Nucleus accumbens (tissue), 56 donors: ENCODE measurements at places on chromosomes 2 and 18.

GRCh38 chr2:175003875-175004729 lies 1.1 kb downstream of the CHN1 start:
- no peak for DNase-seq

DNA sequence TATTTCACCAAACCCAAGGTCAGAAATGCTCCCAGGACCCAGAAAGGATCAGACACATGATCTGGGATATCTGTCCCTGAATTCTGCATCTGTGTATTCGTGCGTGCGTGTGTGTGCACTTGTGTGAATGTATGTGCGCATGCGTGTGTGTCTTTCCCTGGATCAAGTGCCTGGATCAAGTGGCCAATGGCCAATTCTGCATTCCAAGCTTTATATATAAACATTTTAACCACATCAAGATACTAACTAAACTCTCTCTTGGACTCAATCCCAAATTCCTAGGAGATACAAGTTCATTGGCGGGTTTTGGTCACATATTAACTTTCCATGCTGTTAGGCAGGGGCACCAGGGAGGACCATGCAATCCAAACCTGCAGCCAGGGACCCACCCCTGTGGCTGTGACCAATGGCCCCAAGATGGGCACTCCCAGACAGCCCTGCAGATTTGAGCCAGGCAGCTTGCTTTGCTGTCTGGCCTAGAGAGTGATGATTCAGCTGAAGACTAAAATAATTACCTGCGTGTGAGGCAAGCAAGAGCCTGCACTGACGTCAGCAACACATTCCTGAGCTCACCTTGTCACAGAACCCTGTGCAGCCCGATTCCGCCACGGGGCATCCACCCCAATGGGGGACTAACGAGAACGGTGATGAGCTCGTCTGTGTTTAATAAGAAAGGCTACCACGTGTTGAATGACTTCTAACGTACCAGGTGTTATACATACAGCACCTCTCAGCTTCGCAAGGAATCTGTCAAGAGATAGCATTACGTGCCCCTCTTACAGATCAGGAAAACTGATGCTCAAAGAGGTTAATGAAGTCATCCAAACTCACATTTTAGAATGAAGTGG lies 45.3 kb upstream of the ROCK2 start:
- DNase-seq = no peak

DNA sequence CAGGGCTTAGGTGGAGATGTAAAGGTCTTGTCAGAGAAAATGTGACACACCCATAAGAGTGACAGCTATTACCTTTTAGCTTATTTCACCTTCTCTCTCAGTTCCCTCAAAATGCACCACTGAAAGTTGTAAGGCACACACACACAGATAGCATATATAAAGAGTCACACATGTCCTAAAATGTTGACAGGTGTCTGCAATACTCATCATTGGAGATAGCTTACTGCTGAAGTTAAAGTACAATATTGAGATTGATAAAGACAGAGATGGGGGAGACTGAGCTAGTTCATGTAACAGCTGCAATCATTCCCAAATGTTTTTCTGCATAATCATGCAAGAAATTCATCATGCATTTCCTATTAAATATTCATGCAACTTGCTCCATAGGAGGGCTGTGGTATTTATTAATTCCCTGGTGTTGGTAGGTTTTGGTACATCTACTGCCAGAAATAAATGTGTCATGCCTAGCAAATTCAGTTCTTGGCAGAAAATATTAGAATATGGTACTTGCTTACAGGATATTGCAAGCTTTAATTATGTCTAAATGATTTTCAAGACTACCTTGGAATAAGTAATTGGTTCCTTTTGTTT lies 118.8 kb upstream of the RBMS1 start:
- no peak for DNase-seq

DNA sequence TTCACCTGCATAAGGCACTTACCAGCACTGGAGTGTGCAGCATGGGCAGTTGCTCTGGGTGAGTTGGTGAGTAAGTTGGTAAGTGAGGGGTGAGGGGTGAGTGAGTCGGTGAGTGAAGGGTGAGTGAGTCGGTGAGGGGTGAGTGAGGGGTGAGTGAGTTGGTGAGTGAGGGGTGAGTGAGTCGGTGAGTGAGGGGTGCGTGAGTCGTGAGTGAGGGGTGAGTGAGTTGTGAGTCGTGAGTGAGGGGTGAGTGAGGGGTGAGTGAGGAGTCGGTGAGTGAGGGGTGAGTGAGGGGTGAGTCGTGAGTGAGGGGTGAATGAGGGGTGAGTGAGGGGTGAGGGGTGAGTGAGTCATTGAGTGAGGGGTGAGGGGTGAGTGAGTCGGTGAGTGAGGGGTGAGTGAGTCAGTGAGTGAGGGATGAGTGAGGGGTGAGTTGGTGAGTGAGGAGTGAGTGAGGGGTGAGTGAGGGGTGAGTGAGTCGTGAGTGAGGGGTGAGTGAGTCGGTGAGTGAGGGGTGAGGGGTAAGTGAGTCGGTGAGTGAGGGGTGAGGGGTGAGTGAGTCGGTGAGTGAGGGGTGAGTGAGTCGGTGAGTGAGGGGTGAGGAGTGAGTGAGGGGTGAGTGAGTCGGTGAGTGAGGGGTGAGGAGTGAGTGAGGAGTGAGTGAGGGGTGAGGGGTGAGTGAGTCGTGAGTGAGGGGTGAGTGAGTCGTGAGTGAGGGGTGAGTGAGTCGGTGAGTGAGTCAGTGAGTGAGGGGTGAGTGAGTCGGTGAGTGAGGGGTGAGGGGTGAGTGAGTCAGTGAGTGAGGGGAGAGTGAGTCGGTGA lies 17.1 kb downstream of the THAP4 start:
- DNase-seq = no peak

- DNase-seq = no peak
Measured at GRCh38 chr2:65604246-65604645, 171.8 kb upstream of the SPRED2 start.

GRCh38 chr2:113073325-113073834 lies 5.6 kb downstream of the IL1F10 start:
- DNase-seq = no peak

GRCh38 chr2:44722026-44722625 lies 219.4 kb upstream of the SIX3 start:
- DNase-seq = no peak

DNA sequence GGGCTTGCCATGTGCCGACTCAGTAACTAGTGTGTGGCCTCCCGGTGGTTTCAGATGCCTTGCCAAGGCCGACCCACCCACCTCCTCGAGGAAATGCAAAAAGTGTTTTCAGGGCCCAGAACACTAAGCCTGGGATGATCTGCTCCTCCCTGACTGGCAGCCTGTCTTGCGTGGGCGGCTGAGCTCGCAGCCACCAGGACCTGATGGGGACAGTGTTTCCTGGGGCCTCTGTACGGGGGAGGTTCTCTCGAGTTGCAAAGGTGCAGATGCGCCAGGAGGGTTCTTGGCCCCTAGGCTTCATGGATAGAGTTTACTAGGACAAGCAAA lies 85.2 kb downstream of the GLI2 start:
- DNase-seq = no peak

- no peak for DNase-seq
Measured at GRCh38 chr2:148877403-148877740, 2.3 kb downstream of the KIF5C start.

DNA sequence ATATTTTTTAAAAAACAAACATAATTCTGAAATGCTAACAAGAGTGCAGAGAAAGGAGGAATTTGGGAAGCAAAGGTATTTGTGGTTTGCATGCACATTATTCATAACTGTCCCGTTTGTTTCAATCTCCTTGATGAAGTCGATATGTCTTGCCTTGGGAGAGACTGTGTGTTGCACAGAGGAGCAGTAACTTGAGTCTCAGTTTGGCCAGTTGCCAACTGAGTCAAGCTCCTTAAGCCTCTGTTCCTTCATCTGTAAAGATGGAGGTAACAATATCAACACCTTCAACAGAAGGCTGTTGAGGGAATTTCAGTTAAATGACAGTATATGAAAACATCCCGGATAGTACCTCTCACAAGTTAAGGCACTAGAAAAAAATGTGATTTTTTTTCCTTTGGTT lies 226.2 kb downstream of the ASXL3 start:
- DNase-seq = no peak

- DNase-seq = no peak
Measured at GRCh38 chr2:215530191-215530968, 94.5 kb upstream of the FN1 start.

GRCh38 chr2:19474128-19474527 lies 115.7 kb upstream of the OSR1 start:
- no peak for DNase-seq

DNA sequence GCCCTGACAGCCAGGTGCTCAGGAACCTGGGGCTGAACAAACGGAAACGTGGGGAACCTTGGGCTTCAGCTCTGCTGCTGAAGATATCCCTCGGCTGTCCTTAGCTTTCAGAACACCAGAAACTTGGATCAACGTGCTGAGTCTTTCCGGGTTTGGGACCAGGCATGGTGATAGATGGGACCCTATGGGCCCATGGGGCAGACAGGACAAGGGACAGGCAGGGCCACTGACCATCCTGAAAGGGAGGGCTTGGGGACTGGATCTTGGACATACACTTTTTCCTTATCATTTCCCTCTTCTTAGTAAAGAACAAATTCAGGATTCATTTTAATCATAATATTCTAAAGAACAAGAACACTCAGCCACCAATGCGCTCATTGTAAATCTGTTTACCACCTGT lies 16.3 kb upstream of the HES6 start:
- no peak for DNase-seq

DNA sequence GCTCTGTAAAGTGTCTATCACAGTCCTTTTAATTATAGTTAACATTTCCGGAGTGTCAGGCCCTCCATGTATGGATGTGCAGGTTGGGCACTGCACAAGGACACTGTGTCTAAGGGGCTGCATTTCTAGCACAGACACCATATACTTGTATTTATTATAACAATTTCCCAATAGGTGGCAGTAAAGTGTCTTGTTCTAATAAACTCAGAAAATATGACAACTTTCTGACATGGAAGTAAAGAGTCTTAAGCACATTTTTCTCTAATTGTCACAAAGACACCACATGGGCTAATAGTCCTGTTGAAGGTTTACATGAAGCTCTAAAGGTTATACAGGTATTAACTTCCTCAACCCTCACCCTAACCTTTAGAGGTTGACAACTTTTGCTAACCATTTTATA lies 156.6 kb downstream of the DYSF start:
- no peak for DNase-seq

- no peak for DNase-seq
Measured at GRCh38 chr18:6010921-6011320, 115.6 kb upstream of the TMEM200C start.

GRCh38 chr2:44107086-44107740 lies 61.5 kb upstream of the PPM1B start:
- DNase-seq = no peak

- no peak for DNase-seq
Measured at GRCh38 chr18:4734903-4735302, 279.8 kb upstream of the DLGAP1 start.

GRCh38 chr2:36545871-36546416 lies 52.0 kb downstream of the FEZ2 start:
- no peak for DNase-seq

DNA sequence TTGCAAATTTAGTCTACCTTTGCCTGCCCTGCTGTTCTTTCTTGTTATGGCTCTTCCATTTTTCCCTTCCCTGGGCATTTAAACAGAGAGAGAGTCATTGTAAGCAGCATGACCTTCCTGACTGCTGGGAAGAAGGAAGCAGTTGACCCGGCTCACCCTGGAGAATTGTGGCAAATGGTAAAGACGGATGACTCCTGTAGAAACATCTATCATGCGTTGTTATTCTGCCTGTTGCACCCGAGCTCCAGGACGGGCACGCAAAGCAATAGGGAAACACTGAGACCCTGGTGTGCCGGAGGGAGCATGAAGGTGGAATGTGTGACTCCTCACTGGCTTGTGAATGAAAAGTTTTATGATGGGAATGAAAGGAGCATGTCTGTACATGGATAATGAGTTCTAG lies 113.3 kb downstream of the OSBPL6 start:
- no peak for DNase-seq

DNA sequence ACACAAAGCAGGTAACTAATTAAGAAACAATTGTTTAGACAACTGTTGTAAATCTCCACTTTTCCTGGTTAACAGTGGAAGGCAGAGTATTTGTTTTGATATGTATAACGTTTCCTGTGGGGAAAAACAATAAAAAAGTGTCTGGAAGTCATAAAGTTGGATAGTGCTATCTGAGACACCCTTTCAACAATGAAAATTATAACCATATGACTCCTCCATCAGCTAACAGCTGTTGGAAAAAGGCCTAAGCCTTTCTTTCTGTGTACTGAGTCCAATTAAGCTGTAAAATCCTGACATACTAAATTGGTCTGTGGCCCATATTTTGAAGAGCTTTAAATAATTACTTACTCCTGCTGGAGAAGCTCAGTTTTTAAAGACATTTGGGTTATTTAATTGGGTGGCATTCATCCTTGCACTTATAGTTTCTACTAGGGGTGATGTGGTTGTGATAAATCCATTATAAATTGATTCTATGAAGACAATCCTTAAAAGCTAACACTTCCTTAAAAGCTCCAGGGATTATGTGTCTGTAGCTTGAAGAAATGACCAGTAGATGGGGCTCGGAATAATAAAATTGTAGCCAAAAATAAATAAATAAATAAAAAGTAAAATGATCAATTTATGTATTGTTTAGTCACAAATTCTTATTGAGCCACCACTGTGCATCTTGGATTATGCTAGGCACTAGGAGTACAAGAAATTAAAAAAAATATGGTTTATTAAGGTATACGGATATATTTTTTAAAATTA lies 698.1 kb upstream of the NXPH2 start:
- no peak for DNase-seq

- no peak for DNase-seq
Measured at GRCh38 chr18:74901362-74902146, 303.9 kb downstream of the ZNF407 start.

GRCh38 chr2:27993950-27994728 lies 103.6 kb downstream of the BABAM2 start:
- no peak for DNase-seq

- no peak for DNase-seq
Measured at GRCh38 chr2:143843686-143844085, 676.2 kb downstream of the ZEB2 start.

- DNase-seq = no peak
Measured at GRCh38 chr2:83022631-83023210, 1436.4 kb downstream of the SUCLG1 start.

GRCh38 chr2:38533180-38533579 lies 69.5 kb downstream of the HNRNPLL start:
- DNase-seq = no peak

DNA sequence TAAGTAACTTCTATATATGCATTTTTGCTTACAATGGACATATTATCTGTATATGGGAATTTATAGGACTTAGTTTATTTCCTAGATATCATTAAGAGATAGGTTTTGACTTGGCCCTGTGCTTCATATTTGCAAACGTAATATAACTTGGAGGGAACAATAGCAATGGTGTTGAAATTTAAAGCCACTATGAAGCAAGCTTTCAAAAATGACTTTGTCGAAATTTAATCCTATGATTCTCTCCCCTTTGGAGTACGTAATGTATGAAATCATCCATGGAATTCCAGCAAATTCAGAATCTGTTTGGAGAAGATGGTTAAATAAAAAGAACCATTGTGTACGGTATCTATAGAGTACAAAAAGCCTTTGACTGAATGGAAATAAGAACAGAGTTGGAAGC lies 486.3 kb downstream of the ARHGAP15 start:
- no peak for DNase-seq

- DNase-seq = no peak
Measured at GRCh38 chr2:26764906-26765305, 822 bp downstream of the SLC35F6 start.

GRCh38 chr18:35875566-35875965 lies 96.9 kb upstream of the RMP24 start:
- DNase-seq = no peak
